ENCODE measurements at places on chromosomes 13 and 19.
A peak's percentile ranks its signal among the peaks of the same experiment; 100 is the strongest.

- no peak for DNase-seq
Measured at GRCh38 chr13:51734786-51735185, 69.2 kb downstream of the DHRS12 start.

- no peak for DNase-seq
Measured at GRCh38 chr19:5447700-5448311, 7.4 kb upstream of the ZNRF4 start.

- DNase-seq: no peak
Measured at GRCh38 chr13:25169951-25170553, 2.0 kb downstream of the AMER2 start.

DNA sequence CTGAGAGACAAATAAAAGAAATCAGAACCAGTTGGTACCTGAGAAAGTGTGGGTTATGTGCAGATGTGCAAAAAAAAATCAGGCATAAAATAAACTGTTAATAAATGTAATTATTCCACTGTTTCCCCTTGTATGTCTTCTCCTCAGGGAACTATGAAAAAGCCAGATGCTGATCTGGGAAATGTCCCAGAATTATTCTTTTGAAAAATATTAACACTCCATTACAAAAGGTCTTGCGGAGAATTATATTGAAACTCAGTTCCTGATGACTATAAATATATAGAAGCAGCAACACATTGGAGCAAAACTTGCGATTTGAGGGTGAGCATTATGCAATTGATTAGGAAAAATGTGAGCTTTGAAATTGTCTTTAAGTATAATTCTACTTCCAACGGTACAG lies 433.3 kb upstream of the KLF12 start:
- DNase-seq: no peak

GRCh38 chr19:55080121-55080967 lies 4.7 kb downstream of the EPS8L1 start:
- DNase-seq: no peak

GRCh38 chr13:58480061-58480460 lies 848.5 kb downstream of the PCDH17 start:
- no peak for DNase-seq

GRCh38 chr19:22914646-22915045 lies 82.6 kb downstream of the ZNF723 start:
- no peak for DNase-seq

GRCh38 chr19:1364070-1364704 lies 19.5 kb upstream of the NDUFS7 start:
- no peak for DNase-seq

DNA sequence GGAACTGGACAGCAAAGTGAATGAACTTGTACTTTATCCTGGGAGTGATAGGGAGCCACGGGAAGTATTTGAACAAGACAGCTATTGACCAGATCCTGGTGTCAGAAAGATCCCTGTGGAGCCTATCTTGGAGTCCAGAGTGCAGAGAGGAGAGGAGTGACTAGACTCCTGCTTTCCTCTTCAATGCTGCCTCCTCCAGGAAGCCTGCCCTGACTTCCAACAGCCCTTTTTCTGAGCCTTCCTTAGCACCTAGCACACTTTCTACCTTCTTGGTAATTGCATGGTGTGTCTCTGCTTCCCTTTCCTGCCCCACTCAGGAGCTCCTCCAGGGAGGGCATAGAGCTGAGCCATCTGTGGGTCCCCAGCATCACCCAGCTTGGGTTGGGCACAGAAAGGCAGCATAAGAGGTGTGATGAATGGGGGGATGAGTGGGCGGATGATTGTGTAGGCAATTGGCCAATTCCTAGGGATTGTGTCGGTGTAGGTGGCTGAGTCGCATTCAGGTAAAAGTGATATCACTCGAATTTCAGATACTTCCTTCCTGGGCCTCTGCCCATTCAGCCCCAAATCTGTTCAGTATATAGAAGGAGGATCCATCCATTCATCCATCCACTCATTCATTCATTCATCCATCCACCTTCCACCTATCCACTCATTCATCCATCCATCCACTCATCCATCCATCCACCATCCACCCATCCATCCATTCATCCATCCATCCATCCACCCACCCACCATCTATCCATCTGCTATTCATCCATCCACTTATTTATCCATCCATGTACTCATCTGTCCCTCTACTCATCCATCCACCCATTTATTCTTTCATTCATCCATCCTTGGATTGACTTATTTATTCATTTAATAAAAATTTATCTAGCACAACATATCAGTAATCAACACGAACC lies 26.9 kb downstream of the CYP4F22 start:
- DNase-seq: no peak

GRCh38 chr19:9914315-9915207 lies 21.8 kb downstream of the OLFM2 start:
- DNase-seq: peak; percentile 58

DNA sequence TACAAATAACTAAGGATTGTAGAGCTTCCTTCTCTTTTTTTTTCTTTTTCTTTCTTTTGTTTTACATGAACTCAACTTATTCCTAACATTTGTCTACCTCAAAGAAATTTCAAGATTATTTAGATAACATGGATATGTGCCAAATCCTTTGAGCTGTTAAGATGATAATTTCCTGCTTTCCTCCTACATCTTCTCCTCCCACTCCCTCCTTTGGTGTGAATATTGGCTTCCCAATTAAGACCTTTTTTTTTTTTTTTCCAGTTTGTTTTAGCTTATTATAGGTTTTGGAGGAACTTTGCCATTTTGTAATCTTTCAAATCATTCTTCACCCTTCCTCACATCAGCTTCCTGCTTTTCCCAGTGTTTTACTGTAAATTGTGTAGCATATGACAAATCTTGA lies 10.6 kb downstream of the NHLRC3 start:
- no peak for DNase-seq

GRCh38 chr19:43412441-43412840 lies 2.2 kb upstream of the TEX101 start:
- no peak for DNase-seq

DNA sequence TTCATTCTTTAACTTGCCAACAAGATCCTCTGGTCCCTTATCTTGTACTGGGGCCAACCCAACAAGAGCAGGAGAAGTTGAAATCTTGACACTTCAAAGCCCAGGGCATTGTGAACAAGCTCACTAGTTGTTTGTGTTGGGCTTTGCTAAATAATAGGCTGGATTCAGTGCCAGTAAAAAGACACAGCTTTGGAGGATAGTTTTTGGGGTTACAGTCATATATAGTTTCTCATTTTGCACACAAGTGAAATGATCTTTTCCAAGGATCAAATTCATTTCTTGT lies 30.3 kb upstream of the LRCH1 start:
- DNase-seq: no peak

DNA sequence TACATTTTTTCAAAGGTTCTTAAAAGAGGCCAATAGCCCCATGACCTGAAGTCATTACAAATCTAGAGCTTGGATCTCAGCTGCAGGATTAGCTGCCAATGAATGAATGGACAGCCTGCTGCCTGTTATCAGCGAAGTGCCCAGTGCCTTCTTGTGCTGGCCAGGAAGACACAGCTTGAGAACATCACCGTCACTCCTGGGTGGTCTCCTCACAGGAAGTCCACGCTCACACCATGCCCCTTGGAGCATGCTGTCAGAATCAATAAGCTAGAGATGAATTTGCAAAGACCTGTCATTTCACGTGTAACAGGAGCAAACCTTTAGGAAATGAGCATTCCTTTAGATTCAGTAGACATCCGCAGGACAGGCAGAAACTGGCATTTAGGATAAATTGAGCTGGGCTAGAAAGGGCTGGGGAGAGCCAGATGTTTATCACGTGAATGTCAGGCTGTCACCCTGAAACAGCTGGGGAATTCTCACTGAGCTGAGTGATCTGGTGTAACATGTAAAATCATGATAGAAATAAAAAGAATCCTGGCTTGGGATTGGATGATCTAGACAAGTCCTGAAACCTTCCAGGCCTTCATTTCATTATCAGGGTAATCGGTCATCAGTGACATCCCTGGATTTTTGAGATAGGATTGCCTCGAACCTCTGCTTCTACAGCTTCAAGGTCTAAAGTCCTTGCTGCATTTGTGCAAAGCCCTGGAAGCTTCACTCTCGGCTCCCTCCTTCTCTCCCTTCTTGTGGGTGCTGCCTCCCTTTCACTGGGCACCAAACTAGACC lies 49.9 kb upstream of the MEDAG start:
- no peak for DNase-seq
